ENCODE measurements at places on chromosomes 12 and 14.

GRCh38 chr12:54736549-54736948 is 88.4 kb upstream of the DCD start:
- DNase-seq: no peak

DNA sequence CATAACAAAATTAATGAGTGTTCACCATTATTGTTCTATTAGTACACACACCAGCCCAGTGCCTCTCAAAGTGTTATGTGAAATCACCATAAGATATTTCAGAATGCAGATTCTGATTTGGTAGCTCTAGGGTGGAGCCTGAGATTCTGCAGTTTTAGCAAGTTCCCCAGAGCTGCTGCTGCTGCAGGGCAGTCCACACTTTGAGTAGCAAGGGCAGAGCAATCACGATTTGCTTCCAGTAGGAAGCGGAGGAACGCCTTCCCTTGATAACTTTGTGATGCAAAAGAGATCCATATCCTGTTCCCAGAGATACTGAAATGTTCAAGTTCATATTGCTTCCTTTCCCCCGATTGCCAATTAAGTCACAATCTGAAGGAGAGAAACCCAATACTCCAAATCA is 57.9 kb downstream of the SLC17A8 start:
- no peak for DNase-seq

DNA sequence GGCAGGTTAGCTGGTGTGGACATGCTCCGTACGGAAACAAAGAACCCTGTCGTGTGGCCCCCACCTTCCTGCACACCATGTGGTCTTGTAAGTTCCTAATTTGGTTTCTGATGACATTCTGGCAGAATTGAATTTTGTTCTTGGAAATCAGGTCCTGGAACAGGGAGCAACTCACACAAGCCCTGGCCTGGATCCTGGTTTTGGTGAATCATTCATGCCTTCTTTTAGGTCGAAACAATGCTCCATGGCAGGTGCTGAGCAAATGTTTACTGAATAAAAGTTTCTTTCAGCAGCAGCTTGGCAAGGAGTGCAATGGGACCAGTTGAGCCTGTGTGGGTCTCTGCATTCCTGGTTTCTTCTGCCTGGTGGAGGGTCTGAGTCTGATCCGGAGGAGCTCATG is 978.4 kb downstream of the BCL11B start:
- no peak for DNase-seq

DNA sequence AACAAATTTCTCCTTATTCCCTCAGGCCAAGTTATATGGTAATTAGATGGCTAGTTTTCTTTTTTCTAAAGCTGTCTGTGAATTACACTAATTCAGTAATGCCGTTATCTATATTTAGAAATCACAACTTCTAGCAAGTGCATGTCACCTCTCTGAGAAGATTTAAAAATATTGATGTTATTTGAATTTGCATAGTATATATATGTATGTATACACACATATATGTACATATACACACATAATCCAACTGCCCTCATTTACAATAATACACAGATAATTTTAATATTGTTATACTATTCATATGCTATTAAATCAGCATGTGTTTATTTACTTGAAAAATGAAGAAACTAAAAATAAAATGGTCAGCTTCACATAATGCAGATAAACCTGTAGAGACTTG is 563.9 kb downstream of the SLC16A7 start:
- no peak for DNase-seq
